ENCODE measurements at places on chromosomes 11 and 22.

DNA sequence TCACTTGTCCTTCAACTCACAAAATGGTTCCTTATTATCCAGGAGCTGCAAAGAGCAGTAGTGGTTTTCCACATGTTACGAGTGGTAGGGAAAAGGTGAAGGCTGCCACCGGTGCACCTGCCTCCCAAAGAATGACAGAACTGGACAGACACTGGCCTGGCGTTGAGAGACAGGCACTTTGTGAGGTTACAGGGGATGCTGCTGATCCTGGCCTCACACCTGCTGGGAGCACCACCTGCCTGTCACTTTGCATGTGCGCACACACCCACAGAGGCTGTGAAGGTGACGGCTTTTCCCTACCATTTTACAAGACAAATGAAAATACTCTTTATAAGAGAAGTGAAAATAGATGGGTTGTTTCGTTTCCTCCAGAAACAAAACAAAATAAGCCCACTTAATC is 175.3 kb upstream of the B3GAT1 start:
- DNase-seq, result no peak

GRCh38 chr11:61163021-61163420 is 1.8 kb upstream of the VPS37C start:
- DNase-seq, result no peak

DNA sequence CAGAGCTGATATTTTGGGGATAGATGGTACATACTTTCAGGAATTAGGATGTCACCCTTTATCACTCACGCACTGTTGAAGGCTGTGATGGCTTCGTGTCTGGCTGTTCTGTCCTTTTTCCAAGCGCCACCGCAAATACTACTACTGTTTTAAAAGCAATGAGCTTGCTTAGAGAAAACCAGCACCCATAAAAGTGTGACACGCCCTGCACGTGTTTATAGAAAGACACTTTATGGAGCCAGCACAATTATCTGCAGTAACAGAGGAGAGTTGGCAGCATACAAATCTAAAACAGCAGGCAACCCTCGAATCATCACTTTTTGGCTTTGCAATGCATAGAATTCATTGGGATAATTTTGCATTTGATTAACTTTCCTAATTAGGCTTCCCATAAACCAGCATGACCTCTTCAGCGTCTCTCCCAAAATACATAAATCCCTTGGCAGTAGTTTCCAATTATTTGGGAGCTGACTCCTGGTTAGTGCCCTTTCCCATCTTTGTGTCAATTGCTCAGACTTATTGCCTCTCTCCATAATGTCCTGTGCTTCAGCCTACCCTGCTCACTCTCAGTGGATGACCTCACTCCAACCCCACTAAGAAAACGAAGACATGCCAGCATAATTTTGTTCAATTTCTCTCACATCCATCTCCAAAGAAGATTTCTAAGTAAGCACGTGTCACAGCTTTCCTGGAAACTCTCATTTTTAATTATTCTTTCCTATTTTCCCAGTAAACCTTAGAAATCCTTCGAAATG is 118.7 kb upstream of the LARGE1 start:
- no peak for DNase-seq

- DNase-seq, result no peak
These were observed 6.1 kb downstream of the CARNS1 start for GRCh38 chr11:67421430-67422031.

DNA sequence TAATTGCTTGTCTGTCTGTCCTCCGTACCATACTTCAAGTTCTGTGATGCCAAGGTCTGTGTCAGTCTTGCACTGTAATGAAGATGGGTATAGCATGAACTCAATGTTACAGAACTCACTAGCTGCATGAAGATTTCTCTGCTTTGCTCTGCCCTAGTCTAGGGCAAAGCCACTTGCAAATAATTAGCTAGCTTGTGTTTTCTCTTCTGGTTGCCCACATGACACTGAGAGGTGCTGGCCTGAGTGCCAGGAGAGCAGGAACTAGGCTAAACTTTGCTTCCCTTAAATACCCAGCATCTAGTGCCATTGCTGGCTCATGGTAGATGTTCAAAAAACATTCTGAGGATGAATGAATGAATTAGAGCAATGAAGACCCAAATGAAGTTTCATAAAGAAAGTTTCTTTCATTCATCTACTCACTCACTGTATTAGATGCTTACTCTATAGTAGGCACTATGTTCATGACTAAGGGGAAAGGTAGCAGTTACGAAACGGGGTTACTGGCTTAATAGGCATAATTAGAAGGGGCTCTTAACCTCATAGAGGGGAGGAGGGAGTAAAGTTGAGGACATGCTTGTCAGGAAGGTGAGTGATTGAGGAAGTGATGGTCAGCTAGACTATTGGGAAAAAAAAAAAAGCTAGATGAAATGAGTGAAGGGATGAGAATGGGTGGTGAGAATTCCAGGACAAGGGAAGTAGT is 4.4 kb upstream of the ENDOD1 start:
- no peak for DNase-seq

- DNase-seq, result no peak
These were observed 322.3 kb upstream of the B3GAT1 start for GRCh38 chr11:134734141-134734845.

- DNase-seq, result no peak
These were observed 111.4 kb upstream of the TBCEL start for GRCh38 chr11:120912504-120912903.

DNA sequence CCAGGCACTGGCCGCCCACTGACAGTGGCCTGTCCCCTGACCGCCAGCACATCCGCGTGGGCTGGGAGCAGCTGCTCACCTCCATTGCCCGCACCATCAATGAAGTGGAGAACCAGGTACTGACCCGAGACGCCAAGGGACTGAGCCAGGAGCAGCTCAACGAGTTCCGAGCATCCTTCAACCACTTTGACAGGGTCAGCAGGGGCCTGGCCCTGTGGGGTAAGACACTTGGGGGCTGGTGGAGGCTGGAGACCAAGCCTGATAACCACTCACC is 6.5 kb downstream of the CTSF start:
- no peak for DNase-seq

DNA sequence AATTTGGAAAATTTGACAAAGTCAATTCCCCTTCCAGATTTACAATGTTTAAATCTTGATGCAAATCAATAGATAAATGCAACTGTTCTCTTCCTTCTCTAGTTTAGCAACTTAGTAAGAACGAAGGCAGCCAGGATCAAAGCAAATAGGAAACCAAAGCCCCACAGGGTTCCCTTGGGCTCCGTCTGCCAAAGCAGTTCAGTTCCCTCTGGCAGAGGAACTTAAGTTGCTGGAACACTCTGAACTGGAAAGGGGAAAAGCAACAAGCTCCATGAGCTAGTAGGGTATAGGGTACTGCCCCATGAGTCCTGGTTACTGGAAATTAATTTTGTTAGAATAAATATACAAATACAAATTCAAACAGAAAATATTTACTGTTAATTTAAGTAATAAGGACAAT is 91.3 kb downstream of the RELT start:
- no peak for DNase-seq

DNA sequence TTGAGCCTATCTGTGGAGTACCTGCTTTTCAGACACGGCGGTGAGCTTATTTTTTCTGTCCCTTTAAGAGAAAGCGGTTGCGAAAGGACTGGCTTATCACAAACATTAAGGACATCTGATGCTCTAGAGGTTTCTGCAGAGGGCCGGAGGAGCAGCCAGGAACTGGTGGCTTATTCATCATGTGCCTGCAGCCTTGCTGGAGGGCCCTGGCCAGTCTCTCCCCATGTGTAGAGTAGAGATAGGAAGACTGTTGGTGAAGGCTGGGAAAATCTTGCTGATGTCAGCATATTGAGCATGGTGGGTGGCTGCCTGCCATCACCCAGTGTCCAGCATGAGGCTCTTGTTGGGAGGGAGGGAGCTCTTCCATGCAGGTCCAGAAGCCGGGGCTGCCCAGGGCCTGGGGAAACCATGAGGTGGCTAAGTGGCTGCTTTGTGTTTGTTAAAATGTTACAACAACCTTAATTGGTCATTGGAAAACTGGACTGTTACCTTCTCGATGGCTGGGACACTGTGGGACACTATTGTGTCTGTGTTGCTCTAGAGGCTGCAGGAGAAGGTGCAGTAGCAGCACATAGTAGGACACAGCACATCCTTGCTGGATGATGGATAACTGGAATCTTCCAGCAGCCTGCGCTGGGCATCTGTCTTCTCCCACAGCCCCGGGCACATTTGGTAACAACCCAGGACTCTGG is 54.3 kb downstream of the TSPAN18 start:
- DNase-seq, result no peak
